ENCODE measurements at places on chromosomes 12 and 14. TPM values are rescaled to one million over a fixed set of nuclear protein-coding genes. Genes with fewer than 3 reads are reported as not detected.

The CD163 gene
- 3.9 TPM for total RNA-seq

The LRTM2 gene
- 0.13 TPM for total RNA-seq

The WDR89 gene
- 40.6 TPM for total RNA-seq

The DCAF4 gene
- 32.4 TPM for total RNA-seq

The ERBB3 gene
- 26.0 TPM for total RNA-seq

The TSPAN8 gene
- total RNA-seq = not detected

The TNFAIP2 gene
- total RNA-seq = 0.55 TPM

The WIF1 gene
- total RNA-seq = not detected

The MSRB3 gene
- not detected for total RNA-seq

The RABGGTA gene
- 43.3 TPM for total RNA-seq

The NKX2-1 gene
- total RNA-seq = not detected

The PLEKHG7 gene
- total RNA-seq = not detected

The GDF3 gene
- not detected for total RNA-seq

The BCL2L14 gene
- total RNA-seq = not detected

The RND1 gene
- total RNA-seq = 3.7 TPM

The ISM2 gene
- not detected for total RNA-seq

The GPR162 gene
- total RNA-seq = not detected

The NPAS3 gene
- not detected for total RNA-seq

The CALM1 gene
- 735 TPM for total RNA-seq

The DAZAP2 gene
- 314 TPM for total RNA-seq

The METTL1 gene
- 17.6 TPM for total RNA-seq

The TAS2R7 gene
- total RNA-seq = not detected

The CPNE6 gene
- total RNA-seq = not detected

The TSPAN9 gene
- 0.65 TPM for total RNA-seq

The HDAC7 gene
- 165 TPM for total RNA-seq

The TRIM9 gene
- 2.8 TPM for total RNA-seq
